ENCODE measurements at places on chromosomes 4 and X.

DNA sequence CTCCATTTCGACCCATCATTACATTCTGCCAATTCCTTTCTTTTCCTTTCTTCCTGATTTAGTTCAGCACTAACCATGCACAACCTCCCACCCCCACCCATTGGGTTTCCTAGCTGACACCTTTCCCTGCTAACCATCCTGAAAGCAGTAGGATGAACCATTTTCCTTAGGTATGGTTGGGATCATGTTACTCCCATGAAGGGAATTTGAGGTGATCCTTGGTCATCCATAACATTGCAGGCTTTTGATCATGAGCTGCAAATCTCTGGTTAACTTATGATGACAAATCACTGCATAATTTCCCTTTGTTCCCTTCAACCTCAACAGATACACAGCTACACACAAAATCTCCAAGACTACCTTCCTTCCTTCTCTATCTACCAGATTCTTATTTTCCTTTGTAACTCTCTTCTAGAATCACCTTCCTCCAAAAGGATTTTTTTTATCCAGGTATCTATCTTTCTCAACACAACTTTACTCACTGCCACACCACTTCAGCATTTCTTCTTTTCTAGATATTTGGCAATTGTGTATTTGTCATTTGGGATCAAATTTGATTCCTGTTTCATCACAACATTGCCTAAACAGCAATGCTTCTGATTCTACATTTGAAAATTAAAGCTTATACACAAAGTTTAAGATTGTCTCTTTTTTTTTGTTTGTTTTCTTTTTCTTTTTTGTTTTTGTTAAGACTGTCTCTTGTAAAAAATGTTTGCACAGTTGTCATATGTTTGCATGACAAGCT lies 145.1 kb downstream of the RBM47 start:
- DNase-seq, result no peak

DNA sequence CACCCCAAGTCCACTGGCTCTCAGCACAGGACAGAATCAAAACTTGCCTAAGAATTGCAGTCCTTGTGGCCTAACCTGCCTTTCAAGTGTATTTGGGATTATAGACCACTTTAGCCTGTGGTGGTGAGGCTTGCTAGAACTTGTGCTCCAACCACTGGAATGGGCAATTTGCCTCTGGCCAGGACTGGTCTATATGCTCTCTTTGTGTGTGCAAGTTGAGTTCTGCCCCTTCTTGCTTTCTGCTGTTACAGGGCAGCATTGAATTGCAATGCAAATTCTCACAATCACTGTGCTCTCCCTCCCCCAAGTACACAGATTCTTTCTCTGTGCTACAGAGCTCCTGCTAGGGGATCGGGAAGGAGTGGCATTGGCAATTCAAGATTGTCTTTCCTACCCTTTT lies 233.6 kb upstream of the DIPK2B start:
- DNase-seq, result no peak

GRCh38 chrX:42219231-42219630 lies 295.9 kb upstream of the CASK start:
- no peak for DNase-seq

DNA sequence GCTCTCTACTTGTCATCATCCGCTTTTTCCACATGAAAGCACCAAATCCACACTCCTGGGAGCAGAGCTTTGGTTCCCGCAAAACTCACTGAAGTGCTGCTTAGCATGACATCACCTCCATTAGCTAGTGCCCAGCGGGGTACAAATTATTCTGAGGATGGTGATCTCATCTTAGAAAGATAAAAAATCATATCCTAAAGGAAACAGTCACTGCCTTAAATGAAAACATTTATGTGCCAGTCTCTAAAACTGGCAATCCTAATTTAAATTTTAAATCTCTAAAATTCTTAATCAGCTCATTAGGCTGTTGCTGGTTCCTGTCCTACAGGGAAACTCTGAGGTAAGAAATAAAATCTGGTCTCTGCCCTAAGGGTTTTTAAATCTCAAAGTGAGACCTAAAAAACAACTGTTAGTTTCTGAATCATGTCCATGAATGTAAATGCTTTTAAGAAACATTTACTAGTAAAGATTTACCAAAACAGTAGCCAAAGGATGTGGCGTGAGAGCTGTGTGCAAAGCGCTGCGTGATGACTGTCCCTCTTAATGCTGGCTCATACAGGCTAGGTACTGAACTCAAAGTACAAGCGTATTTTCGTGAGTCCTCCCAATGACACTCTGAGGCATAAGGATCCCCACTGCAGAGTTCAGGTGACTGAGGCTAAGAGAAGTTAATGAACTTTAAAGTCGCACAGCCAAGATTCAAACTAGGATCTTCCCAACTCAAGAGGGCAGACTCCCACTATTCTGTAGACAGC lies 4.5 kb downstream of the CASP3 start:
- no peak for DNase-seq

DNA sequence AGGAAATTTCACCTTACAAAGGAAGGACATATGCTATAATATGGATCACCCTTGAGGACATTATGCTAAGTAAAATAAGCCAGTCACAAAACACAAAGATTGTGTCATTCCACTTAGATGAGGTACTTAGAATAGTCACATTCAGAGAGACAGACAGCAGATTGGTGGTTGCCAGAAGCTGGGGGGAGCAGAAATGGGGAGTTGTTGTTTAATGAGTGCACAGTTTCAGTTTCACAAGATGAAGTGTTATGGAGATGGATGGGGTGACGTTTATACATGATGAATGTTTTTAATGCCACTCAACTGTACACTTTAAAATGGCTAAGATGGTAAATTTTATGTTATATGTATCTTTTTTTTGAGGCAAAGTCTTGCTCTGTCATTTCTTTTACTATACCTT lies 14.8 kb upstream of the SPON2 start:
- DNase-seq, result peak; percentile 2

DNA sequence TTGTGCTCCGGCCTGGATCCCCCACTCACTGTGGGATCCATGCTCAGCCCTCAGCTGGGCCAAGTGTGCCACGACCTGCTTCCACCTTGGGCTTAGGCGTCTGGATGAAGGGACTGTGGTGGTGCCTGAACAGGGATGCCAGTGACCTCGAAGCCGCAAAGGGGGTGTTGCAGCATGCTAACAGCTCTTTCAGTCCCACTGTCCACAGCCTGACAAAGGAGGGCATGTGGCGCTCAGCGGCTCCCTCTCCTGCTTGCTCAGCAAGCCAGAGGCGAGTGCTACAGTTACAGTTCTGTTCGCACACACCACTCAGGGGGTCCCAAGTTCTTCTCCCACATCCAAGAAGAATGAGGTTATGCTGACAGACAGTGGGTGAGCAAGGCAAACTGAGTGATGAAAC lies 5.2 kb upstream of the IGBP1 start:
- DNase-seq, result no peak

GRCh38 chr4:184232202-184232601 lies 14.5 kb upstream of the ENPP6 start:
- DNase-seq, result no peak

DNA sequence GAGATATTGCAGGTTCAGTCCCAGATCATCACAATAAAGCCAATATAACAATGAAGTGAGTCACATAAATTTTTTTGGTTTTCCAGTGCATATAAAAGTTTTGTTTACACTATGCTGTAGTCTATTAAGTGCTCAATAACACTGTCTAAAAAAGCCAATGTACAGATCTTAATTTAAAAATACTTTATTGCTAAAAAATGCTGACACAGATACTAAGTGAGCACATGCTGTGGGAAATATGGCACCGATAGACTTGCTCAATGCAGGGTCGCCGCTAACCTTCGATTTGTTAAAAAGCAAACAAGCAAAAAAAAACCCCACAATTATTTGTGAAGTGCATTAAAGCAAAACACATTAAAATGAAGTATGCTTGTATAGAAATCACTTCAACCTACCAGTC lies 10.3 kb downstream of the PLA2G12A start:
- no peak for DNase-seq

- no peak for DNase-seq
Measured at GRCh38 chr4:158314756-158315487, 104.6 kb downstream of the TMEM144 start.

DNA sequence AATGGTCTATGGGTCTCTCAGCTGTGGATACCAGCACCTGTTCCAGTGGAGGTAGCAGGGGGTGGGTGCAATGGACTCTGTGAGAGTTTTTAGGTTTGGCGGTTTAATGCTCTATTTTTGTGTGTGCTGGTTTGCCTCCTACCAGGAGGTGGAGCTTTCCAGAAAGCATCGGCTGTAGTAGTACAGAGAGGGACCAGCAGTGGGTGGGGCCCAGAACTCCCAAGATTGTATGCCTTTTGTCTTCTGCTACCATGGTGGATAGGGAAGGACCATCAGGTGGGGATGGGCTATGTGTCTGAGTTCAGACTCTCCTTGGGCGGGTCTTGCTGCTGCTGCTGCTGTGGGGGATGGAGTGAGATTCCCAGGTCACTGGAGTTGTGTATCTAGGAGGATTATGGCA lies 557.2 kb upstream of the GRID2 start:
- DNase-seq, result no peak

- DNase-seq, result no peak
Measured at GRCh38 chr4:88138561-88138960, 19.9 kb downstream of the ABCG2 start.

- DNase-seq, result no peak
Measured at GRCh38 chr4:53932796-53933610, 131.4 kb downstream of the CHIC2 start.

DNA sequence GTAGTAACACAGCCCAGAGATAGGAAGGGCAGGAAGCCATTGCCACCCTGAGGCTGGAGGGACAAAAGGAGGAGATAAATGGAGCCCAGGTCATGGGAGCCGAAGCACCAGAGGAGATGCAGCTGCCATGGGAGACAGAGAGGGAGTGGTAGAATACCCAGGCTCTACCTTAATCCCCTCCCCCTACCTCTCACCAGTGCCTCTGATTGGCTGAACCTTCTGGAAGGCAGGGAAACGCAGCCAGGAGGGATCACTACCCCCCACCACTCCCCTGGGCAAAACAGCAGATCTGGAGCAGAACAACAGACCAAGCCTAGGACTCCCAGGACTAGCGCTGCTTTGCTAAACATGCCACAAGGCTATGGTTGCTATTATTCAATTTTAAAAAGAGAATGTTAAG lies 114.2 kb downstream of the ZNF827 start:
- no peak for DNase-seq

DNA sequence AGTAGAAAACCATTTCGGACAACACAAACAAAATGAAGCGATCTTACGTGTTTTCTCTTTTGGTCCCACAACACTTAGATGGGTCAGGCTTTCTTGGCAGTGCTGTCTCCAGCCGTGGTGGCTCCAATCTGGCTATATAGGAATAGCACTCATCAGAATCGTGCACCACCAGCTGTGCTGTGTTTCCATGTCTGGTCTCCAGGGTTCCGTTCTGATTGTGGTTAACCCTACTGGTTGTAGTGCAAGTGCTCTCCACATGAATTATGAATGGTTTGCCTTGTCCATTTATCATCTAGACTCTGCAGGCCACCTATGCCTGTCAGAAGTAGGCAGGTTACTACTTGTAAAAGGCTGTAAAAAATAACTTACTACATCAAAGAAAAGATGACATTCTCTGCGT lies 536.3 kb downstream of the IQCM start:
- DNase-seq, result no peak

DNA sequence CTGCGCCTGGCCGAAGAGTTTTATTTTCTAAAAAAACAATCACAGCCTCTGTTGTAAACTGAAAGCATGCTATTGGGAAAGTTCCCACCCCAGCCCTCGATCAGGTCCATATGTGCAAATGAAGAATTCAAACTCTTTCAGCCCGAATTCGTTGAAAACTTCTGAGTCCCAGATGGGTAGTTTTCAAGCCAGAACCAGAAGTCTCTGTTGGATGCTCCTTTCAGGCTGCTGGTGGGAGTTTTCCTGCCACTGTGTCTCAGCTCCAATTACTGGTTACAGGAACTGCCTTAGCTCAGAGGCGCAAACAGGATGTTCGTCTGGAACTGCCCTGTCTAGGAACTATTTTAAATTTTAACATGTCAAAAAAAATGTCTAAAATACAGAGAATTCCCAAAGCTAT lies 9.3 kb upstream of the ALG13 start:
- DNase-seq, result no peak

DNA sequence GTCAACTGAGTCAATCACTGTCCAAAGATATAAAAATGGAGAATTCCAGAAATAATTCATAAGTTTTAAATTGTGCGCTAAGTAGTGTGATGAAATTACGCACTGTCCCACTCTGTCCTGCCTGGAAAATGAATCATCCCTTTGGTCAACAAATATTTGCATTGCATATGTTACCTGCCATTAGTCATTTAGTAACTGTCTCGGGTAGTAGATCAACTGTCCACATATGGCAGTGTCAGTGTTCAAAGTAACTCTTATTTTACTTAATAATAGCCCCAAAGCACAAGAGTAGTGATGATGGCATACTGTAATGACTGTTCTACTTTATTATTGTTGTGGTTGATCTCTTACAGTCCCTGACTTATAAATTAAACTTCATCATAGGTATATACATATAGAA lies 3.4 kb downstream of the YTHDC1 start:
- DNase-seq, result no peak

DNA sequence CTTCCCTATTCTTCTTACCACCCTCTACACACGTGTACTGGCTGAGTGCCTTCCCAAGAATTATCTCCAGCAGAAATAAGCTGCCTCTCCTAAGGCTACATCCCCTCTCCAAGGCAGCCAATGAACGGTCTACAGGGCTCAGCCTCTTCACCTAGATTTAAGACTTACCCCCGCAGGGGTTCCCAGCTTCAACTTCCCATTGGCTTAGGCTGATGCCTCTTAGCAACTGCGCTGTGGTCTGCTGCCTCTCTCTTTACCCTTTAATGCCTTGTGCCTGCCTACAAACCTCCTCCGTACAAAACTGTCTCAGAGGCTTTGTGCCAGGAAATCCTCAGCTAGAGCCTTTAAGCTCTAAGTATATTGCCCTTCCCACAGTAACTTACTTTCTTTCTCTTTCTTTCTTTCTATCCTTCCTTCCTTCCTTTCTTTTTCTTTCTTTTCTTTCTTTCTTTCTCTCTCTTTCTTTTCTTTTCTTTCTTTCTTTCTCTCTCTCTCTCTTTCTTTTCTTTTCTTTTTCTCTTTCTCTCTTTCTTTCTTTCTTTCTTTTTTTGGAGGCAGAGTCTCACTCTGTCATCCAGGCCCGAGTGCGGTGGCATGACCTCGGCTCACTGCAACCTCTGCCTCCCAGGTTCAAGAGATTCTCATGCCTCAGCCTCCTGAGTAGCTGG lies 15.1 kb upstream of the PIGA start:
- DNase-seq, result no peak

DNA sequence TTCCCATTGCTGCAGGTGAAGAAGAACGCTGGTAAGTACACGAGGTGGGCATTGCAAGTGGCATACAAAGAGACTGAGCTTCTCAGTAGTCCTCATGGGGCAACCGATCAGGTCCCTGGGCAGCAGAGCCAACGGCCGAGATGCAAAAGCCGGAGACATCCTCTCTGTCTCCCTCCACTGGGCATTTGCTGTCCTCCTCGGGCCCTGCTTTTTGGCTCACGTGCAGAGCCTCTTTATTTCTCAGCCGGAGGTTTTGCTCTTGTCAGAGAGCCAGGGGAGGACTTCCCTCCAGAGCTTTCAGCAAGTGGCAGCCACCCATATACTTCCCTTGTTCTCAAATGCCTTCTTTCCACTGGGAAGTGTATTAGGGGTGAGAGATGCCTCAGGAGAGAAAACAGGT lies 18.0 kb downstream of the STARD8 start:
- DNase-seq, result no peak

- DNase-seq, result no peak
Measured at GRCh38 chr4:110610940-110611831, 11.7 kb downstream of the PITX2 start.
